ENCODE measurements at places on chromosomes 1 and 21. TPM values are rescaled to one million over a fixed set of nuclear protein-coding genes. Genes with fewer than 3 reads are reported as not detected.

DNA sequence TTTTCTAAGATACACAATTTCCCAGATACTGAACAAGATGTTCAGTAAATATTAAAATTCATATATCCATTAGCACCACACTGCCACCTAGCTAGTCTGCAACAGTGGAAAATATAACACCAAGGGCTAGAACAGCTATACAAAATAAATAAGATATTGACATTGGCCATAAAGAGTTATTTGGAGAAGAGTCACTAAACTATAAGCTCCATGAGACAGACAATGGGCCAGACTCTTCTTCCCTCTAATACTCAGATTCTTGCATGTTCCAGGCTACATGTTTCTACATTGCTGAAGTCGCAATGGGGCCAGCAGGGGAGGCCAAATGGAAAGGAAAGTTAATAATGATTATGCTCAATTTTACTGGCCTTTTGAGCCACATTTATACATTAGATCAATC is 21.5 kb downstream of the SPATA6 start:
- DNase-seq = no peak

CYP4A11 gene
- polyA plus RNA-seq = 384 TPM

- DNase-seq = no peak
These were observed 230.3 kb downstream of the DISC1 start for GRCh38 chr1:231856894-231857293.

DNA sequence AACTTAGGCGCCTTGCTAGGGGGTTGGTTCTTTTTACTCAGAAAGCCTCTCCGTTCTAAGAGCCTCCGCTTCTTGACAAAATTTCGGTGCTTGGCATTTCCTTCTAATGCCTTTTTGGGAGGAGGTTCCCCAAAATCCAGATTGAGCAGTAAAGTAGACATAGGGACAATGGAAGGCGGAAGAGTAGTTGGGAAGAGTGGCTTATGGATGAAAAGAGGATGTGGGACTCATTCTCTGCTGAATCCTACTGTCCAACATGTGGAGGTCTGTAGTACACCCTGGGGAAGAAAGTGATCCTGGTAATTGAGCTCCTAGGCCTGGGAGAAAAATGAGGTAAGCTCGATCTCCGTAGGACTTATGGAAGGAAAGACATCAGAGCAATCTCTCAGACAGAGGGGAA is 777 bp upstream of the METTL25B start:
- DNase-seq = no peak

DNA sequence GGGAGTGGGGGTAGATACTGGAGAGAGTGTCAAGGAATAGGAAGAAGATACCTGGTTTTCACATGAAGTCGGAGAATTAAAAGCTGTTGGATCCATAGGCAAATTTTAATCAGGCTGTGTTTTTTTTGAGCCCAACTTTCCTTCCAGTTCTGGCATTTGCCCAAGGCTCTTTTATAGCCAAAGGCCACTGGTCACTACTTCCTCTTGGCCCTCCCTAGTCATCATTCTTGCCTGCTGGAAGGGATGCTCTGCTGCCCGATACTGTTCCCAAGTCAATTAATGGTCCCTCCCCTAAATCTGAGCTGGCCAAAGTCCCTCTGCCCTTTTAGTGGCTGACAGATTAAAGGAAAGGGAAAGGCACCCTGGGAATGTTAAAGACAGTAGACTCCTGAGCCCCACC is 102.8 kb upstream of the ZNF648 start:
- no peak for DNase-seq

DNA sequence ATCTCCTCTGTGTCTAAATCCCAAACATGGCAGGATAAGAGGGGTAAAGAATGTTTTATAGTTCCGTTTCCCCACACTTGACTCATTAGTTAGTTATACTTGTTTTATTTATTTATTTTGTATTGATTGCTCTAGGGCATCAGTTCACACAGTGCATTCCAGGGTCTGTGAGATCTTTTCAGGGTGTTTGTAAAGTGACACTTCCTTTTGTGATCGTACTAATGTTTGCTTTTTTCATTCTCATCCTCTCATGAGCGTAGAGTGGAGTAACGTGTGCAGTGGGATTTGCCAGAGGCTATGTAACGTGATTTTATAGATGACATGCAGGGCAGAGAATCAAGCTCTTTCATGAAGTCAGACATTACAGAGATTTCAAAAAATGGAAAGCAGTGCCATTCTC is 103.2 kb downstream of the SCCPDH start:
- no peak for DNase-seq

HES5 gene
- not detected for polyA plus RNA-seq

- no peak for DNase-seq
These were observed 452.4 kb downstream of the PTPRU start for GRCh38 chr1:29688471-29689365.

- peak; percentile 28 for DNase-seq
These were observed 336.2 kb upstream of the SGIP1 start for GRCh38 chr1:66197785-66198184.
